ENCODE measurements at places on chromosomes 5 and 9.

DNA sequence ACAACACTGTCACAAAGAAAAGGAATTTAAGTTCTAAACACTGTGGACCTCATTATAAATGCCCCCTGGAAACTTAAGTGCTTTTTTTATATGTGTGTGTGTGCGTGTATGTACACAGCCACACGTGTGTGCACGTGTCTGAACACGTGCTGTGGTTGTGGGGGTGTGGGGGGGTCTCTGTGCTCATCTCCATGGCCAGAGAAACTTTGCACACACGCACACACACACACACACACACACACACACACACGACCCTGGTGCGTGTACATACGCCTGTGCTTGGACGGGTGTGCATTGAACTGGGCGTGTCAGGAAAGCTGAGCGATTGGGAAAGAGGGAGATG lies 27.9 kb downstream of the AMBP start:
- no peak for DNase-seq

- no peak for DNase-seq
Measured at GRCh38 chr5:56757077-56757476, 58.3 kb upstream of the MAP3K1 start.

- DNase-seq: peak; percentile 80
Measured at GRCh38 chr9:21334701-21335632, at the start of gene KLHL9. Gene KLHL9, minus strand, starts transcription at chr9:21335404. Its CDS starts 545 bp downstream, at chr9:21334859.

DNA sequence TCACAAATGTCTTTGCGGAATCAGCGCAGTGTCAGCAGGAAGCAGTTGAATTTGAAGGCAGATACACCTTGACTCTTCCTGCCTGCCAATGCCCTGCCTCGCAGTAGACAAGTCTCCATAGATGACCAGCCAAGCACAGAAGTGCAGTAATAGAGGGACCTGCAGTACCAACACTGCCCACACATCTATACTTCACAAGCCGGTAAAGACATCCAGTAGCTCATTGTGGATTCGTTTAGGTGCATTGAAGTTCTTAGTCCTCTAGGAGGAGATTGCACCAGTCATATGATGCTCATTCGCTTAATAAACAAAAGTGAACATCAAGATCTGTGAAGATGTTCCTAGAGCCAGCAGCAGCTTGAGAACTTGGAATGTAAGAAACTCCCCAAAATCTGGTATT lies 7.1 kb upstream of the IFNA2 start:
- no peak for DNase-seq

- DNase-seq: peak; percentile 90
Measured at GRCh38 chr9:94649100-94649819, 9.9 kb upstream of the FBP1 start.

DNA sequence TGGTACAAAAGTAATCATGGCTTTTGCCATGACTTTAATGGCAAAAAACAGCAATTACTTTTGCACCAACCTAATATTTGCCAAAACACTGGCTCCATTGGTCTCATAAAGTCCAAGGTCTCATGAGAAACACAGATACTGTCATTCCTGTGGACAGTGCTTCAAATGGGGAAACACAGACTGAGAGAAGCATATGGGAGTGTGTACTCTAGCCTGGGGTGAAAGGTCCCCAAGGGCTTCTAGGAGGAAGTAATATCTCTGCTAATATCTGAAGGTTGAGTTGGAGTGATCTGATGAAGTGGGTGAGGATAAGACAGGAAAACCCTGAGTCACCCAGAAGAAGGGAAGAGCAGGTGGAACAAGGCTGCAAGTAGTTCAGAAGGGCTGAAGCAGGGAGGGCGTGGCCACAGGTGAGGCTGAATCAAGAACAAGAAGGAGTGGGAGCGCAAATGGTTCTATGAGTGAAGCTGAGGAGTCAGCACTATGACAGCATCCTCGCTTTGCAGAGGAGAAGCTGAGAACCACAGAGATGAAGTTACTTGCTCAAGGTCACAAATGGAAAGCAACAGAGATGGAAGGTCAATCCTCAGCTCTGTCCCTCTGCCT lies 164.1 kb downstream of the ASTN2 start:
- no peak for DNase-seq

DNA sequence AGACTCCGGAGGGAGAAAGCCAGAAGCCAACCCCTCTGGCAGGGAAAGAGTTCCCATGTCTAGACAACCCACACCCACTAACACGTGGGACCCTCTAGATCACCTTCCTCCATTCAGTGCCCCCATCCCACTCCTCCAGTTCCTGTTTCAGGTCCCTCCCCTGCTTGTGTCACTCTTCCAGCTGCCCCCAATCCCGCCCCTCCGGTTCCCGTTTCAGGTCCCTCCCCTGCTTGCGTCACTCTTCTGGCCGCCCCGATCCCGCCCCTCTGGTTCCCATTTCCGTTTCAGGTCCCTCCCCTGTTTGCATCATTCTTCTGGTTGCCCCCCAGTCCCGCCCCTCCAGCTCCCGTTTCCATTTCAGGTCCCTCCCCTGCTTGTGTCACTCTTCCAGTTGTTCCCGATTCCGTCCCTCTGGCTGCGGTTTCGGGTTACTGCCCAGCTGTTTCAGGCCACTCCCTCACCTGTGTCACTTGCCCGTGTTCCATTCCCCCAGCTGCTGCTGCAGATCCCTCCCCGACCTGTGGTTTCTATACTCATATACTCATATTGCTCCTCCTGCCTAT lies 64.8 kb upstream of the RANBP6 start:
- peak; percentile 80 for DNase-seq

DNA sequence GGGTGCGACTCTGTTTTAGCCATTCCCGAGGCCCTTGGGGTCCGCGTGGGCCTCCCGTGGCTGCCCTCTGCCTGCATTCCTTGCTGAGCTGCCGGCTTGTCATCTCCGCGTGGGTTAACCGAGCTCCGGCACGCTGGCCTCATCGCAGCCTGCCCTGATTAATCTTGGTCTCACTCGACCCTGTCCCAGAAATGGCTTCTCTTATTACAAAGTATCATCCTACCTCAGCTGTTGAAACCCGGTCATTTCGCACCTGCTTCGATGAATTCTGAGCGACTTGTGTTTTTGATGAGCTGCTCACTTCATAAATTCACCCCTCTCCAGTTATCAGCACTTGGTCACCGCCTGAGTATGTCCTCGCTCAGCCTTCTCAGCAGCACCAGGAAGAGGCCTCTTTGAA lies 123.5 kb upstream of the EGFLAM start:
- no peak for DNase-seq

GRCh38 chr5:31767335-31768031 lies 128.6 kb downstream of the PDZD2 start:
- no peak for DNase-seq

DNA sequence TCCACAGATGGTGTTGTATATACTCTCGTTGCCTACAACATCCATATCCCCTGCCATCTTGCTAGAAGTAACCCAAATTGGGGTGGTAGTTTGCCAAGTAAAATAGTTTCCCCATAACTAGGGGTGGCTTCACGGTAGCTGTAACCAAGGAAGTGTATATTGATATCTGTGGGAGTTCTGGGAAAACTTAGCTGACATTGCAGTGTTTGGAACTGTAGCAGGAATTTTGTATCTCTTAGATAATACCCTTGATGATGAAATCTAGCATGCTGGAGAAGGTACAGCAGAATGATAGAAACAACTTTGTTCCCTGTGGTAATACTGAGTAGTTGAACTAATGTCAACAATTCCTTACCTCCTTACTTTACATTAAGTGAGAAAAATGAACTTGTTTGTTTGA lies 29.8 kb downstream of the FBXL7 start:
- no peak for DNase-seq

- no peak for DNase-seq
Measured at GRCh38 chr5:138529812-138530211, 13.2 kb downstream of the ETF1 start.

GRCh38 chr9:112140936-112141335 lies 34.2 kb downstream of the SUSD1 start:
- no peak for DNase-seq

GRCh38 chr5:141914797-141915196 lies 8.9 kb upstream of the DELE1 start:
- no peak for DNase-seq

DNA sequence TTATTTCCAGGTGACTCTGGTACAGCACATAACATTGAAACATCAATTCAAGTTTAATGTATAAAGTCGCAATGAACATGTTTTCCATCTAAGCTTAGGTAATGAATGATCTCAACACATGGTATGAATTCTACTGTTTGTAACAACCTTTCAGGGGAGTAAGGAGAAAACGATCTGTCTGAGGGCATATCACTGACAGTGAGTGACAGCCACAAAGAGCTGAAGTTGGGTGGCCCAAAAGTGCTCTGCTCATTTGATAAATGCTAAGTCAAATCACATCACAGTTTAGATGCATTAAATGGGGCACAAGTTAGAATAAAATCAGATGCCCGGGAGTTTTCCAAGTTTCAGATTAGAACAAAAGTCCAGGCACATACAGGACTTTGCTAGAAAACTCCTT lies 1.2 kb downstream of the FANCC start:
- DNase-seq: no peak

DNA sequence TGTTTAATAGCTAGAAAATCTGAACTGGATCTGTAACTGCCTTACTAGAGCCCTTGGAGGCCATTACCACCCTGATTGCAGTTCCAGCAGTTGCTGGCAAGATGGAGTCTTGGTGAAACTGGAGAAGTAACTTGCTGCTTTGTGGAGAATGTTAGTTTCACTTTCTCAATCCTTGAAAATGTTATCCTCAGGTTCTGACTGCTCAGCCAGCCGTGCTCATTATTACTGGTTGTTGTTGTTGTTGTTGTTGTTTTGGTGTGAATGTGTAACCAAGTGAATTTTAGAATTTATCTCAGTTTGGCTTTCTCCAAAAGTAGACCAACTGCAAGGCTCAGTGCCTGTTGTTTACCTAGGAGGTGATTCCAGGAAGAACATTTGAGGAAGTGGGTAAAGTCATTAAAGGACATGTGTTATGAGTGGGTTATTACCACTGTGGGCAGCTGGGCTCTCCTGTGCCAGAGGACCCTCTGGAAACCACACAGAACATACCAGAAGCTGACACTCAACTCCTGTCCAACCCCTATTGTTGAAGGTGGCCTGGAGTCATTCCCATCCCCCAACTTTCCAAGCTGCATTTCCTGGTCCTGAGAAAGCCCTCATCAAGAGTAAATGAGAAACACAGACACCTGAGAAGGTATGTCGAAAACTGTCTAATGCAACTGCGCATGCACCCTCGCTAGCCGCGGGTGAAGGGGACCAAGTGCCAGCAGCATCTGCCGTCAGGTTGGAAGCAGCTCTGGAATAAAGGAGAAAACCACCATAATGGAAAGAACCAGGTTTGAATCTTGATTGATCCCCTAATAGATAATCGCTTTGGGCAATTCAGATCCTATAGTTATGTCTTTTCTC lies 111.6 kb downstream of the CMYA5 start:
- DNase-seq: no peak

- no peak for DNase-seq
Measured at GRCh38 chr5:72691751-72692150, 124.7 kb upstream of the TNPO1 start.

GRCh38 chr9:125988479-125989050 lies 241.4 kb downstream of the PBX3 start:
- no peak for DNase-seq

DNA sequence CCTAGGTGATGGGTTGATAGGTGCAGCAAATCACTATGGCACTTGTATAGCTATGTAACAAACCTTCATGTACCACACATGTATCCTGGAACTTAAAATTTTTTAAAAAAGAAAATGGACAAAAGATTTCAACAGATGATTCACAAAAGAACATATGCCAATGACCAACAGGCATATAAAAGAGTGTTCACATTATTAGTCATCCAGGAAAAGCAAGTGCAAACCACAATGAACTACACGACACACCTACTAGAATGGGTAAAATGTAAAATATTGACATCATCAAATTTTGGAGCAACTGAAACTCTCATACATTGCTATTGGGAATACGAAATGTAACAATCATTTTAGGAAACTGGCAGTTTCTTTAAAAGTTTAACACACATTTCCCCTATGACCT lies 109.9 kb downstream of the YIPF5 start:
- DNase-seq: peak; percentile 30

DNA sequence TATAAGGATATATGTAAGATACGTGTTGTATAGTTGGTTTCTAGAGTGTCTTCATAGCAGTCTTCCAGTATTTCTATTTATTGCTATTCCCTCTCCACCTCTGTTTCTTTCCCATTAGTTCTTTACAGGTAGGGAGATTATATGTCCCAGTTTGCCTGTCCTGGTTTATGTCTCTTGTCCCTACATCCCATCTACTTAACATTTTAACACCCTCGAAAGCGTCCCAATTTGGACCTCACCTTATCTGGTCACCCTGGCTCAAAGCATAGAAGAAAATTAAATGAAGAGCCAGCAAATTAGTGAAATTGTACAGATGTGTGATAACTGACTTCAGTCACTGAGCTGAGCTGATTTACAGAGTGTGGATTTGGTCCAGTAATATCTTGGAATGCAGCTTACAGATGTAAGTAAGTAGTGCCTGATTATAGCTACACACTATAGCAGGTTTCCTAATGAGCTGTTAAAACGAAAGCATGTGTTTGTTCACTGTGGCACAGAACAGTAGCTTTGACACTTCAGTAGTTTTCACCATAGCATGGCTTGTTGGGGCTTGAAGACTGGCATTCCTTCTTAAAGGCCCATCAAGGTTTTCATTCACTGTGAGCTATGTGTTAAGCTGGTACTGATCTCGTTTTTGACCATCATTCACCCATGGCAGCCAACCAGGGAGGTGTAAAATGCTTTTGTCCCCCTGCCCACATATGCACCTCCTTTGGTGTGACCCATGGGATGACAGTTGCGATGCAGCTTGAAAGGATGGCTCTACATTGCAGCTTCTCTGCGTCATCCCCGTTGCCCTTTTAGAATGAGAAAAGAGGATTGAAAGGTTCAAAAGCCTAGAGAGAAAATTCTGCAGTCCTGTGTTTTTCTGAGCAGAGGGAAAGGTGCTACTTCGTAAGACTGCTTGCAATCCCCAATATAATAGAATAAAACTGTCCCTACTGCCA lies 192.1 kb upstream of the DMRT1 start:
- DNase-seq: no peak

DNA sequence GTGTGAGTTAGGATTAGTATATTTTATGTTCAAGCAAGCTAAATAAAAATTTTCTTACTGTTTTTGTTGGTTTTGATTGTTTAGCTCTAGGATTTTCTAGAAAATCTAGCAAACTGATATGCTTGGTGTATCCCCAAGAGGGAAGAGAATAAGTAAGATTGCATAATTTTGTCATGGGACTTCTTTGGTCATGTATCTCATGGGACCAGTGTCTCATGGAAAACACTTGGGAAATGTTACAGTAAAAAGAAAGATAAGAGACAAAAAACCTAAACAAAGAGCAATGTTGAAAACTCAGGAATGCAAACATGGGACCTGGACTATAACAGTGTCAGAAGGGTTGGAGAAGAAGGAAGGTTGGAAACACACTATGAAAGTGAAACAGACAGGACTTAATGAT lies 119.4 kb downstream of the TLR4 start:
- no peak for DNase-seq

DNA sequence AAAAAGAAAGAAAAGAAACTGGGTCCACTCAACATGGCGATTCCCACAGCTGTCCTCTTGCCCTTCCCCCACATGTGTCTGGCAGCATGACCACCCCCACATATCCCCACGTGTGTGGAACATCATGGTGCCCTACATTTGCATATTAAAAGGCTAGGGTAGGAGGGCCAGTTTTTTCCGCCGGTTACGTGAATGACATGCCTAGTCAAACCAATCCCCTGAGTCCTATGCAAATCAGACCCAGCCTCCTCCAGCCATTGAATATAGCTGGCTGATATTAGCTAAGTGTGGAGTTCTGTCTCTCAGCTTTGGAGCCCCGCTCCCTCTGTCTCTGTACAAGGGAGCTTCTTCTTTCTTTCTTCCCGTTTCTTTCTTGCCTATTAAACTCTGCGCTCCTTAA lies 33.0 kb upstream of the CCDC112 start:
- DNase-seq: no peak

- no peak for DNase-seq
Measured at GRCh38 chr5:132253452-132254320, 3.8 kb upstream of the PDLIM4 start.

All from astrocyte (in vitro differentiated cells and primary cell).